ENCODE measurements at places on chromosomes 6 and 20.

- peak; percentile 90 for DNase-seq
Observed at GRCh38 chr20:25865715-25866656, 169.3 kb upstream of the ZNF337 start.

DNA sequence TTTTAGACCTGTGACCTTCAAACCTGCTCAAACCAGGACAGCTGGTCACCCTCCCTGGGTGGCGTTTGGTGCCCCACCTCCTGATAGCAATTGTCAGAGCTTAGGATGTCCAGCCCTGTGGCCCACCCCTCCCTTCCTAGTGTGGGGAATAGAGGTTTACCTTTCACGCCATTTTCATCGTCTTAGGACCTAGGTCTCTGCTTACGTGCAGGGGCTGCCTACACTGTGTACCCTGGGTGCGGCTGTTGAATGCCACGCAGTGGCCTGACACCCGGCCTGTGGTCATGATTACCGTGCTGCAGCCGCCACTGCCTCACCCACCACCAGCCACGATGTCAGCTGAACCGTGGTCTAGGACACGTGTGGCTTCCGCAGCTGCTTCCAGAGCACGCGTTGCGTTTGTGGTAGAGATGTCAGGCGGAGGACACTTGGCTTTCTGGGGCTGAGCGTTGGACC is 157.3 kb downstream of the DTNBP1 start:
- DNase-seq: no peak

- peak; percentile 88 for DNase-seq
Observed at GRCh38 chr6:122789182-122790027, at the start of gene SMPDL3A. Gene SMPDL3A, plus strand, starts transcription at chr6:122789258. Its CDS starts 89 bp downstream, at chr6:122789347.

DNA sequence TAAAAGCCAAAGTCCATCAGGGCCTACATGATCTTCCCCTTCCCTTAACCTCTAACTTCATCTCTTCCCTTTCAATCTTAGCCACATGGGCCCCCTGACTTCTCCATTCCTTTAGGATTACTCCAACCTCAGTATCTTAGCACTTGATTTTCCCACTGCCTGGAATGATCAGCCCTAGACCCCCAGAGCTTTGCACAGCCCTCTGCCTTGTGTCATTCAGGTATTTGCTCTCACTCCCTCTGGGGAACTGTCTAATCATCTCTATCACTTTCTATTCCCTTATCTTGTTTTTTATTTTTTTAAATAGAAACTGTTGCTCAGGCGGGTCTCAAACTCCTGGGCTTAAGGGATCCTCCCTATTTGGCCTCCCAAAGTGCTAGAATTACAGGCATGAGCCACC is 13.3 kb upstream of the ZNFX1 start:
- DNase-seq: no peak

GRCh38 chr20:57680131-57680716 is 29.6 kb downstream of the PMEPA1 start:
- DNase-seq: no peak

GRCh38 chr6:38413102-38413800 is 226.5 kb downstream of the BTBD9 start:
- no peak for DNase-seq

DNA sequence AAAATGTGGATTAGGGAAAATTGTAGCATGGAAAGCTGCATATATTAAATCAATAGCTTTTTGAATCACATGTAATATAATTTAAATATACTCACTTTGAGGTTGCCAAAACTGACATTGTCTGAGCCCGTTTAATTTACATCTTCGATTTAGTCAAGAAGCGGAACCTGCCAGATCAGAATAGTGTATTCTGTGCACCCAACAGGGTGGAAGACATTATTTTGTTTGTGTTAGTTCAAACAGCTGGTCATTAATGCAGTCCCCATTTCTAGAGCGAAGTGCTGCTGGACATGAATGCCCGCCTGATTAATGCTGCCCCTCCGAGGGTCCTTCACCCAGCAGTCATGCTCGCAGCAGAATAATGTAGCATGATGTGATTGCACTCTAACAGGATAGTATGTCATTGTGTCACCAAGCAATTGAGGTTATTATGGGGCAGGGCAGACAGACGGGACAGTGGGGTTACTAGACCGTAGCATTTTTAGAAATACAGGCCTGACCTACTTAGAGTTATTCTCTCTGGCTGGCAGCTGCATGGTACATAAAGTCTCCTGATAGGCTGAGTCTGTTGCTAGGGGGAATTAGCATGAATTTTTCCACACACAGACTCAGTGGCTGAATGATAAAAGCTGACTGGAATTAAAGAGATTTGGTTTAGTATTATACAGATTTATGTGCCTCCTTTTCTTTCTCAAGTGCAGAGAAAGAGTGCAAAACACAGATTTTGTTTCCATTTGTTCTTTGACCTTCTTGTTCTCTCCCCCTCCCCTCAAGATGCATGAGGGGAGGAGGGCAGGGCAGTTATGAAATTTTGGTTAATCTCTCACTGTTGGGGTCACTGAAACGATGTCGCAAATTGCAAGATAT is 147.1 kb downstream of the PRL start:
- peak; percentile 19 for DNase-seq

DNA sequence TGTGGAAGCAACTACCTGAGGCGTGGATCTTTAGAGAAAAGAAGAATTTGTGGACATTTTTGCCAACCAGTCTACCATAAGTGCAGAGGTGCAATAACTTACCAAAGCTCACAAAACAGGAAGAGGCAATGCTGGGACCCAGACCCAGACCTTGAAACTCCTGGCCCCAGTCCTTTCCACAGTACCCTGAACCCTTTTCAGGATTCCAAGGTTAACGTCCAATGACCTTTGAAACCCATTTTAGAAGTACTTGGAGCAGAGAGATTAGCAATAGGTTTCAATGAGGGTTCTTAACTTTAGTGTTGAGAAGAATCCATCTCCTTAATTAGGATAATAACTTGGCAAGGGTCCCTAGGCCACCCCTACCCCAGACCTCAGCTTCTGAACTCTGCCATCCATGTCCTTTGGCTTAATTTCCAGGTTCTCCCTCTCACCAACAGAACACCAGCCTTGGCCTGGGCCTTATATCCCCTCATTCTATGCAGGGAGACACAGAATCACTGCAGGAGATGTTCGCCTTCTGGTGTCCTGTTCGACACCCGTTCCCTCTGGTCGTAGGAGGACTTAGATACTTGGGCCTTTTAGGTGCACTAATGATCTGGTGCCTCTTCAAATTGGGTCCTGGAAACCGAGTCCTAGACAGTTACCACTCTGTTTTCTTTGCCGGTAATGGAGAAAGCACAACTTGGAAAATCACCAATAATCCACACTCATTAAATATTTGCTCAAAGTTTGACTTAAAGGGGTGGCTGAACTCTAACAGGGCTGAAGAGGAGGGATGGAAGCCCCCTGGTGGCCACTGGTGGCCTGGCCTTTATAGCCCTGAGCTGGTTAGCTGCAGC is 40.6 kb downstream of the ISM1 start:
- peak; percentile 75 for DNase-seq

DNA sequence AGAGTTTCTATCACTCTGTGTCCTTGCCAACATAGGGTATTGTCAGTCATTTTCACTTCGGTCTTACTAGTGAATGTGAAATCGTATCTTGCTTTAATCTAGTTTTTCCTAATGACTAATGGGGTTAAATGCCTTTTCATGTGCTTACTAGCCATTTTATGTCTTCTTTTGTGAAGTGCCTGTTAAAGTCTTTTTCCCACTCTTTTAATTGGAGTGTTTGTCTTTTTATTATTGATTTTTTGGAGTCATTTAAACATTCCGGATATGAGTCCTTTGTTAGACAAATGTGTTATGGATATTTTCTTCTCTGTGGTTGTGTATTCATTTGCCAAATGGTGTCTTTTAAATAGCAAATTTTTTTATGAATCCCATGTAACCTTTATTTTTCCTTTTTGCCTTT is 194.6 kb downstream of the CDH26 start:
- no peak for DNase-seq

DNA sequence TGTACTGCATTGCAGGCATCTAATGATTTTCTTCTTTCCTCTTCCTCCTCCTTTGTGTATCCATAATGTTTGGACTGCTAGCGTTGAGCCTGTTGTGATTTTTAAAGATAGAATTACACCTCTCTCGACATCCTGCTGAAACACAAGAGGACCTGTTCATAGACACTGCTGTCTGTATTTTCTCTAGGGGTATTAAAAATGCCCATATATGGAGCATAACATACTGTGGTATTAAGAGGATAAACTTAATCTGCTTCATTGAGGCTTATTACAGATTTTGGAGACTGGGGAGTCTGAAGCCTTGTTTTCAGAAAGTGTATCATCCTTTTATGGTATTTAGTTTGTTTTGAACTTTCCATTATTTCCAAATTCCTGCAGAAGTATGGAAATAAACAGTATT is 414.3 kb downstream of the CDKAL1 start:
- no peak for DNase-seq

DNA sequence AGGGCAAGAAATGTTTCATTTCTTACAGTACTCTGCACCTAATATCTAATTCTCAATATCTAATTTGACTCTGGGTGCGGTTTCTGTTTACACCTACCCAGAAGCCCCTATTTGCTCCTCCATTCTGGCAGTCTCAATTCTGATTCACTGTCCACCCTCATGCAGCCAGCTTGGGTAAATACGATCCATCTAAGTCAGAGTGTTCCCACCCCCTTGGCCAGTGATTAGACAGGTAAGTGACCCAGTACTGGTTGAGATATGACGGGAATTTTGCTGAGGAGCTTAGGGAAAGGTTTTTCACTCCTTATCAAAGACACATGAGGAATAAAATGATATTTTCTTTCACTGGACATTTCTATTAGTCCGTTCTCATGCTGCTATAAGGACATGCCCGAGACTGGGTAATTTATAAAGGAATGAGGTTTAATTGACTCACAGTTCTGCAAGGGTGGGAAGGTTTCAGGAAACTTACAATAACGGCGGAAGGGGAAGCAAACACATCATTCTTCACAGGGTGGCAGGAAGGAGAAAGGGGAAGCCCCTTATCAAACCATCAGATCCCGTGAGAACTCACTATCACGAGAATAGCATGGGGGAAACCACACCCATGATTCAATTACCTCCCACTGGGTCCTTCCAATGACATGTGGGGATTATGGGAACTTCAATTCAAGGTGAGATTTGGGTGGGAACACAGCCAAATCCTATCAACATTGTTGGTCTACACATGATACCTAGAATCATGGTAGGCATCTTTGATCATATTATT is 29.4 kb downstream of the GLO1 start:
- no peak for DNase-seq

GRCh38 chr6:29810371-29810770 is 17.3 kb upstream of the HLA-G start:
- DNase-seq: no peak

- no peak for DNase-seq
Observed at GRCh38 chr6:119224095-119224701, 125.4 kb downstream of the MAN1A1 start.

- DNase-seq: no peak
Observed at GRCh38 chr6:16521528-16521927, 239.7 kb downstream of the ATXN1 start.

- peak; percentile 54 for DNase-seq
Observed at GRCh38 chr6:5135788-5136376, 50.7 kb downstream of the PPP1R3G start.

GRCh38 chr6:138477913-138478539 is 21.3 kb downstream of the NHSL1 start:
- DNase-seq: no peak

- DNase-seq: peak; percentile 71
Observed at GRCh38 chr6:119348748-119349360, 707 bp downstream of the MAN1A1 start.

- DNase-seq: no peak
Observed at GRCh38 chr6:40436685-40437604, 150.2 kb downstream of the LRFN2 start.

GRCh38 chr6:119470893-119471542 is 121.5 kb upstream of the MAN1A1 start:
- no peak for DNase-seq

DNA sequence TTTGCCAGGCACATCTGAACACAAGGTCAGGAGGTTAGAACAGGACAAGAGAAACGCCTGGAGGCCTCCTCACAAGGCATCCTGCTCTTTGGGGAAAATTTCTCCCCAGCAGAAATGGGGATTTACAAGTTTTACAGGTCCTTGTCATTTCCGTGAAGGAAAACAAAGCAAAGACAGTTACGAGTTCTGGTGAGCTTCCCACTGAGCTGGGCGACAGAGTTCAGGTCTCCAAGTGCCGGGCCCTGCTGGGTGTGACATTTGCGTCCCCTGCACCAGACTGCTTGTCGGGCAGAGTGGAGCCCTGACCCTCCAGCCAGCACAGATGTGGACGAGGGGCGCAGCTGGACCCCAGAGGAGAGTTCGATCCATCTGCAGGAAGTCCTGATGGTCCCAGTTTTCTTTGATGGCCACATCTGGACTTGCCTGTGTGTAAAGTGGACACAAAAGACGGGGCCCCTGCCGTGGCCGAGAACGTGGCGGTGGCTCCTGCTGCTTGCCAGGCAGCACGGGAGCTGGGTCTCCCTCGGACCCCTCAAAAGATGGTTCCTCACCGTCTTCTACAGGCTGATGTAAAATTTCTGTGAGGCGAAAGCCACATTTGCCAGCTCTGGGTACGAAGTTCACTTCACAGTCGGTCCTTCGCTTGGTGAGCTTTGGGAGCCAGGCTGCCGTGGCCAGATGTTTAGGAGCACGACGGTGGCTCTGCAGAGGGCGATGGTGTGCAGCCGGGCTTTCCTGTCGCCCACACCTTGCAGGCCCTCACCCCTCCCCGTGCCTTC is 5.2 kb upstream of the ADRM1 start:
- DNase-seq: no peak

GRCh38 chr6:9539231-9539755 is 875.6 kb downstream of the TFAP2A start:
- DNase-seq: no peak

DNA sequence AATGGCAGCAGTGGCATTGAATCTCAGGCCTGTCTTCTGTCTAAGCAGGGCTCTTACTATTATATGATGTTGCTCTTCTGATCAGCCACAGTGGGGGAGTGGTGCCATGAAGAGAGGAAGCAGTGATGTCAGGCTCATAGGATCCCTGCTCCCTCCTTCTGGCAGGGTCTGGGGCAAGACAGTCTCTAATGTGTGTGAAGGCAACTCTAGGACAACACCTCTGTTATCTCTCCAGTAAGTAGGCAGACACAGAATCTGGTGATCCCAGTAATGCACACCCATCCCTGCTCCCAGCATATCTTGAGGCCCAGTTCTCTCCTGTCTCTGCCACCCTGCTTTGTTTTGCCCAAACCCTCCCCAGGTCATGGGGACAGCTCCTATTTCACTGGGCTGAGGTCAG is 8.8 kb downstream of the C20orf202 start:
- DNase-seq: no peak

DNA sequence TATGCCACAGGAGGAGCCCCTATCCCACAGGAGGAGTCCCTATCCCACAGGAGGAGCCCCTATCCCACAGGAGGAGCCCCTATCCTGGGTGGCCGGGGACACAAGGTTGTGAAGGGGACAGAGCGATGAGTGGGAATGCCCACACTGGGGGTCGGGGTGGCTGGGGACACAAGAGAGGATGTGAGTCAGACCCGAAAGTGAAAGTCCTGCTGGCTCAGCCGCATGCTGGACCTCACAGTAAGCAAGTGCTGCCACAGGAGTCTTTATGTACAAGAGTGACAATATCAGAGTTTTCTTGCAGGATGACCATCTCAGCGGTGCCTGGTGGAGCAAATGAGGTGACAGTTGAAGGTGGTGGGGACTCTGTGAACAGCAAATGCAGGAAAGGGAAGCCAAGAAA is 93.7 kb downstream of the PSMB1 start:
- DNase-seq: no peak
